ENCODE measurements at places on chromosomes 4 and X. TPM values are rescaled to one million over a fixed set of nuclear protein-coding genes. Genes with fewer than 3 reads are reported as not detected.

The P2RY4 gene
- not detected for total RNA-seq

GRCh38 chr4:40550196-40550595, 79.5 kb downstream of the RBM47 start:
- DNase-seq, result no peak

DNA sequence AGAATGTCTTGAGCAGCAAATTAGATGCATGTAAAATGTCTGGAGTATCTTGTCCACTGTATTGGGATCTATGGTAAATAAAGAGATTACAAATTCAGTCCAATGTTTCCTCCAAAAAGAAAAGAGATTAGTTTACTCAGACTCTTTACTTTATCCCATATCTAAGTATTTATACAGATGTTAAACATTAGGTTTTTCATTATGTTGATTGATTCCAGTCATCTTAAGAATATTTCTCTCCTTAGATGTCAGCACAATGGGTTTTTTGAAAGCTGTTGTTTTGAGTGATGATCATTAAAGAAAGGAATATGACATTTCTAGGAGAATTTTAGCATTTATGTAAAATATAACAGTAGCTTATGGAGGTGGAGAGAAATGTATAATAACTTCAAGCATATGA, 938.9 kb downstream of the C4orf33 start:
- no peak for DNase-seq

GRCh38 chrX:73563738-73564068, 706 bp downstream of the CHIC1 start:
- DNase-seq, result no peak

DNA sequence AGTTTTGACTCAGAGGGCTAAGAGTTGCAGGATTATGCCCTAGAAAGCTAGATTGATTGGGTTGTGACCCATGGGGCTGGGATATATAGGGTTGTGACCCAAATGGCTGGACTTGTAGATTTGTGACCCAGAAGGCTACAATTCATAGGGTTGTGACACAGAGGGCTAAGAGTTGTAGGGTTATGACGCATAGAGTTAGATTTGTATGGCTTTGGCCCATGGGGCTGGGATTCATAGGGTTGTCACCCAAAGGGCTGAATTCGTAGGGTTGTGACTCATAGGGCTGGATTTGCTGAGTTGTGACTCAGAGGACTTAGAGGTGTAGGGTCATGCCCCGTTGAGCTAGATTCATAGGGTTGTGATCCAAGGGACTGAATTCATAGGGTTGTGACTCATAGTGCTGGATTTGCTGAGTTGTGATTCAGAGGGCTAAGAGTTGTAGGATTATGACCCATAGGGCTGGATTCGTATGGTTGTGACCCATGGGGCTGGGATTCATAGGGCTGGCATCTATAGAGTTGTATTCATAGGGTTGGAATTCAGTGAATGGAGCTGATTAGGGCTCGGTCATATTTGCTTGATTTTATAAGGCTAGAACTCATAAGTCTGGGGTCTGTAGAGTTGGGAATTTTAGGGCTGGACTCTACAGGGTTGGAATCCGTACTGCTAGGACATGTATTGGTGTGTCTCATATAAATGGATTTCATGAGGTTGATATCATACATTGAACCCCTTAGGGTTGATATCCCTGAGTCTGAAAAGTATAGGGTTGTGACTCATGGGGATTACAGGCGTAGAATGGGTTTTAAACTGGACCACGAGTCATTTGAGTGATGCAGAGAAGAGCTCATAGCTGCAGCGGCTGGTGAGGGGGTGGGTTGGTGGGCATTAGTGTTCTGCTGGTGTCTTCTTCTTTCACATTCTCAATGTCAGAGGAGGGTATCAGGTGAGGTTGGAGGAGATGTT, 125.7 kb downstream of the CRLF2 start:
- no peak for DNase-seq
